ENCODE measurements at places on chromosomes 11 and 22.

DNA sequence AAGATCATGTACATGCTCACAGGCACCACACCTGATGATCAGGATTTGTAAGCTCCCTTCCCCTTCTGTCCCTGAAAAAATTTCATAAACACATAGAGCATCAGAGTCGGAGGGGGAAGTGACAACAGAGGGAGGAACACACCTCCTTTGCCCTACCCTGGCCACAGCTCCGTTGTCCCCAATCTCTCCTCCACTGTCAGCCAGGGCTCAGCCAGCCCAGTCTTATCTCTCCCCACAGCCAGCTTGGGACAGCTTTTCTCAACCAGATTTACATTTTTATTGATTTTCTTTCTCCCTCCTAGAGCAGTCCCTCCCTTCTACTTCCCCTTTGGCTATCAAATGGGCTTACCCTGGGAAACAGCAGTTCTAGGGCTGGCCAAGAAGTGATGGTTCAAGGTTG is 32.1 kb upstream of the TPBGL start:
- no peak for DNase-seq

DNA sequence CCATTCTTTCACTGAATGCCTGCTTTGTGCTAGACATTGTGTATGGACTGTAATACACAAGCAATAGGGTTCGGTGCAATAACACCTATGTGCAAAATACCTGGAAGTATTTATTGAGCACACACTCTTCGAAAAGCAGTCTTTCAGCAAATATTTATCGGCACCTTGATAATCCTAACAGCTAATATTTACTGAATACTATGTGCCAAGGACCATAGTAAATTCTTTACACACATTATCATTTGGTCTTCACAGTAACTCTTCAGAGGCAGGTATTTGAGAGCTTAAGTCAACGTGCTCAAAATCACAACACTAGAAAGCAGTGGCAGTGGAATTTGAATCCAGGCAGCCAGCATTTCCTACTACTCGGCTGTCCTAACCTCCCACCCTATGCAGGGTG is 2.2 kb downstream of the B3GNT6 start:
- no peak for DNase-seq

GRCh38 chr11:12219757-12220156 is 109.4 kb downstream of the MICAL2 start:
- DNase-seq = no peak

DNA sequence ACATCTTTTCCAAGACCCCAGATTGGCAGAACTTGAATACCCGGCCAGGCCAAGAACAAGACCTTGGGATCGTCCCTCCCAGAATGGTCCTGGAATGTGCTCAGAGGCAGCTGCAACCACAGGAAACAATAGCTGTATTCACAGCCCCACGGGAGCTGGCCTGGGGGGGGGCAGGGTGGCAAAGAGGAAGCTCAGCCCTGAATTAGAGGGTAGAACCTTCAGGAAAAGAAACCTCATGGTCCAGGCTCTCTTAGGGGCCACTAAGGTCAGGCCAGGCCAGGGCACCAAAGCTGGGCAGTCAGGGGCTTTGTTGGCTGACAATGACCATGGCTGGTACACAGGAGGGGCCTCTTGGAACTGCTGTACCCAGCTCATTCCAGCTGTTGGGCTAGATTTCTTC is 17.3 kb downstream of the RPL27A start:
- DNase-seq = no peak

- no peak for DNase-seq
Measured at GRCh38 chr11:120199613-120200012, 11.2 kb upstream of the OAF start.

DNA sequence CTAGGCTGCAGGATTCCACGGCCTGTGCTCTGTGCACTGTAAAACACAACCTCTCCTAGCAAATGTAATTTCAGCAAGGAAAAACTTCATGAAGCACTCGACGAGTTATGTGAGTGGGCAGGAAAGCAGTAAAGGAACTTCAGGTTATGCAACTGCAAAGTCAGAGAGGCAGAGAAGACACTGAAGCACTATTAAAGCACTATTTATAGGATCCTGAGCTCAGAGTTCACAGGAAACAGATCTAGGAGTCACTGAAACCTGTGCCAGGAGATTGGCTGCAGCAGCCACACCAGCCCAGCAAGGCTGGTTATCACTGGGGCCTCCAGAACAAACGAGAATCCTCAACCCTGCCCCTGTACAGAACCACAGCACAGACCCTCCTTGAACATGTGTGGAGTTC is 2.5 kb downstream of the SMIM35 start:
- DNase-seq = no peak

GRCh38 chr11:55967914-55968313 is 1.8 kb downstream of the OR10AG1 start:
- no peak for DNase-seq

DNA sequence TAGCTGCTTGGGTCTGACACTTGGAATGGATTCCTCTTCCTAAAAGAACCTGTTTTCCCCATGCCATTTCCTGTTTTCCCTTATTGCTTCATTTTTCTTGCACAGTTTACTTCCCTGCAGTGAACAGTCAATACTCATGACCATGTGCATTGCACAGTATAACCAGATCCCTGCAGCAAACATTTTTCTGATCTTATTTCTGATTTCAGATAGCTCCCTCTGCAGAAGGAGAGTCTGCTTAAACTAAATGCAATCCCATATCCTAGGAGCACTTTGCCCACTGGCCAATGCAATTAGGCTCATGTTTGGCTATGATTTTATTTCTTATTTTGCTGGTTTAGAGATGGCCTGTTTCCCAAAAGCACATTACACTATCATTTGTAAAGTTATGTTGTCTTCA is 96.7 kb upstream of the CD44 start:
- DNase-seq = no peak

DNA sequence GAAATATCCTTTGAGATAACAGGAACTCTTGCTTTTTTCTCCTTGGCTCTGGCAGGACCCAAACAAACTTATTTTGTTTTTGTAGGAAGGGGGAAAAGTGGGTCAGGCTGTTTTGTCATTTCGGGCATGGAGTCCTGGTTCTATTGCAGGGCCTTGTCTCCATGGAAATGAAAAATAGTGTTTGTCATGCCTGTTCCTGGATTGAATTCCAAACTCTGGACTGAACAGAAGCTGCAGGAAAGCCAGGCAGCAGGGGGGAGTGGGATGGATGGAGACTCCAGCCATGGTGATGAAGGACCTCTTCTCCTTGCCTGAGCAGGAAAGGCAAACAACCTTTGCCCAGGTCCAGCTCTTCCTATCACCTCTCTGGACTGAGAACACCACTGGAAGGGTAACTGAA is 87.0 kb downstream of the SCN3B start:
- no peak for DNase-seq

All from CD8-positive, alpha-beta T cell (primary cell).